SW 1271 (cell line): ENCODE measurements at places on chromosomes 16 and 17.

- DNase-seq, result no peak
Observed at GRCh38 chr17:16434662-16435061, 19.3 kb downstream of the TRPV2 start.

DNA sequence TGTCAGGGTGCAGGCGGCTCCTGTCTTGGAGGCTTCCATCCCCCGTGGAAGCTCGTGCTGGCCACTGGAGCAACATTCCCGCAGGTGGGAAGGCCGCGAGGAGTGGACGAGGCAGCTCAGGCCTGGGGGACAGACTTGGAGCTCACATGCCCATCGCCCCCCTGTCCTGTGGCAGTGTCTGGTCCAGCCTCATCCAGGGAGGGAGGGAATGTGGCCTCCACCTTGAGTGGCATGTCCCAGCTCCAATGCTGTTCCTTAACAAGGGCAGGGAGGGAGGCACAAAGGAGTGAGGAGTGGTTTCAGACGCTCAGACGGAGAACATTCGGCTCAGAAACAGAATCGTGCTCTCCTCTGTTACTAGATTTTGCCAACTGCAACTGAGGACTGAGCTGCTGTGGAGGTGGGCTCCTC is 159.4 kb upstream of the CHMP6 start:
- DNase-seq, result peak; percentile 24

DNA sequence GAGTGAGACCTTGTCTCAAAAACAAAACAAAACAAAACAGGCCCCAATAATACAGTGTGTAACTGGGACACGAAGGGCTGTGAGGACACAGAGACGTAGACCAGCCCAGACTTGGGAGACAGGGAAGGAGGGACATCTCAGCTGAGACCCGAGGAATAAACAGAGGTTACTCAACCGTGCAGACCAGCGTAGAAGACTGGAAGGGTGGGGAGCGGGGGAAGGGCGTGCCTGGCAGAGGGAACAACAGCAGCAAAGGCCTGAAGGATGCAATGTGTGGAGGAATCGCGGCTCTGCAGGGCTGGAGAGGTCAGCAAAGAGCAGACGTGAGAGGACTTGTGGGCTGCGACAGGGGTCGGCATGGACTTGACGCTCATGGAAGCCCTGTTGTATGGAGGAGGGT is 11.6 kb upstream of the CES4A start:
- DNase-seq, result no peak

DNA sequence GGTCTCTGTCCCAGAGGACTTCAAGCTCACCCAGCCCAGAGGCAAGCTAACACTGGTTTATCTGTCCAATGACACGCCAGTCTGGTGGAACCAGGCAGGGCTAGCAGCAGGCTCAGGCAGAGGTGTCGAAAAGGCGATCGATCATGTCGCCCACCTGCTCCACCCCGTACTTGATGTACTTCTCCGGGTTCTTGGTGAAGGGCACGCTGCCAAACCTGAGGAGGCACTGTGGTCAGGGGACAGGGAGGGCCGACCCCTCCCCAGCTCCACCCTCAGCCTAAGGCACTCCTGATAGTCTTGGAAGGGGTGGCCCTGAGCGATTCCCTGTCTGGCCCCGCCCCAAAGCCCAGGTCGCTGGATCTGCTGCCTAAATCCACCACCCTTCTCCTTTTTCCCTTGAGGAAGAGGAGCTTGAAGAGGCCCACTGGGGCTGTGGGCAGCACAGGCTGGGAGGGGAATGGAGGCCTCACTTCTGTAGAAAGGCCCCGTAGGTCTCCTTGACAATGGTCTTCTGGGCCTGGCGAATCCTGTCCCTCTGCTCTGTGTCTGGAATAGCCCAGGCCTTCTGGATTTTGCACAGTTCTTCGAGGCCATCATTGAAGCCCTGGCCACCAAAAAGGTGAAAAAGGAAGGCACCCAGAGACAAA is 4.7 kb downstream of the ZACN start:
- no peak for DNase-seq

DNA sequence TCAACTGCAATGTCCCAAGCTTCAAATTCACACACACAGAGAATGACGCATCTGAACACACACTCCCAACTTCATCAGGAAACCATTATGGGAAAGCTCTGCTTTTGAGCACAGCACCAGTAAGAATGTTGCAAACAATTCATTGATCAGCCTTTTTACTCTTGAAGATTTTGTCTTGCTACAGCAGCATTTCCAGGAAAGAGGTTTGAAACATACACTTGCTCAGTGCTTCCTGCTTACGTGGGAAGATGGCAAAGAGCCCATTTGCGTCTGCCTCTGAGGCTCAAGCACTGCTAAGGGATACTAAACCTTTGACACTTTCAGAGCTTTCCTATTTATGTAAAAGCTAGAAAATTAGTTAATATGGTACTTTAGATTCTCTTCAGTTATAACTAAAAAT is 77.2 kb upstream of the MON1B start:
- no peak for DNase-seq

DNA sequence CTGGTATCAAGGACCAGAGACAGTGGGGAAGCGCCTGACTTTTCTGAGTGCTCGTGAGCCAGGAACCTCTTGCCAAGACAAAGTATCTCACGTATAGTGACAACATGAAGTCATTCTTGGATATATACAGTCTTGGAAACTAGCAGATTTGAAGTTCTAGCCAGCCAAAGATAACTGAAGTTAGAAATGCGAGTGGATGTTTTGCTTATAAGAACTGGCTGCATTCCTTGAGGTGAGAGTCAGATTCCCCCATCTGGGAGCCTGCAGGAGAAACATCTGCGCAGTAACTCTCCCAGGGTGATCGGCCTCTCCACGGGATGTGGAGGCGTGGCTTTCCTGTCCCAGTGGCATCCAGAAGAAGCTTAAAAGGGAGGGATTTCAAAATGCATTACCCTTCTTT is 89.8 kb downstream of the SHISA6 start:
- DNase-seq, result no peak

DNA sequence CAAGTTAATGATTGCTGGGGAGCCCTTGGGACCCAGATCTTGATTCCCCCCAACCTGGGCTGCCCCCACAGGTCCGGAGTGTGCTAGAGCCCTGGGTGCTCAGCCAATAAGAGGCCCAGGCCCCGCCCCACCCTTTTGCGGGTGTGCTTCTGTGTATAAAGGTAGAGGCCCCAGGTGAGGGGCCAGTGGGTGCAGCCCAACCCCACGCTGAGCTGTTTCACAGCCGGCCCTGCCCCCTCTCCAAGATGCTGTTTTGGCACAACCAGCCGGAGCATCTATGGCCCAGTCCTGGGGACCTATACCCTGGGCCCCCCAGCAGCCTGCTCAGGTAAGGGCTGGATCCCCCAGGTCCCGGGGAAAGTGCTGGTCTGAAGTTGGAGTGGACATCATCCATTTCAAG is 11.8 kb upstream of the STAC2 start:
- no peak for DNase-seq

- no peak for DNase-seq
Observed at GRCh38 chr16:74451951-74452758, 30.9 kb upstream of the CLEC18B start.

- peak; percentile 9 for DNase-seq
Observed at GRCh38 chr17:31313982-31314781, at the start of gene EVI2B. TSS of gene EVI2B (minus strand) at chr17:31314054. CDS start at chr17:31305609, 8,445 bp downstream.

GRCh38 chr16:55120408-55120807 is 189.7 kb downstream of the IRX5 start:
- DNase-seq, result no peak

- no peak for DNase-seq
Observed at GRCh38 chr16:49924078-49924477, 68.2 kb upstream of the ZNF423 start.
